ENCODE measurements at places on chromosomes 3 and 15. TPM values are rescaled to one million over a fixed set of nuclear protein-coding genes. Genes with fewer than 3 reads are reported as not detected.

DNA sequence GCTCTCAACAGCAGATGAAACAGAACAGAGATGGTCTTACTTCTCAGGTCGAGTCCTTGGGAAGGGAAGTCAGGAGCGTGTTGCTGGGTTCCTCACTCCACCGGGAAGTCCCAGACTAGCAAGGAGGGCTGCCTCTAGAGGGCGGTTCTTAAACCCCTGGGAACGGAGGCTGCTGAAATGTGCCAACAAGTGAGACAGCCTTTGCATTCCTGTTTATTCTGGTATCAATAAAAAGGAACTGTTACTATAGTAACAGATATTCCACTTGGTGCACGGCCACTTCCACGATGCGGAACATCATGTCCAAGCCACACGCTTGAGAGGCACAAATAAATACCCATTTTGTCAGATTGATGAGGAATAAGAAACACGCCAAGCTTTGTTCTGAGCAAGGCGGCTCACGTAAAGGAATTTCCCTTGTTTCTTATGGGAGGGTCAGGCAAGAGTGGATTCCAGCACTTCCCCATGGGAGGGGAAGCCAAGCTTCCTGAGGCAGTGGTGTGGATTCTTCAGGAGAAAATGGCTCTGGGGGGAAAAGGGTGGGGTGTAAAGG, at the start of gene FAM107A:
TSS of gene FAM107A (minus strand) at position 123 of the 553 bp plus-strand sequence. CDS start 7,531 bp downstream, outside the sequence.
- DNase-seq: no peak

PLCB2 gene
- total RNA-seq: 31.9 TPM

ISG20 gene
- 16.2 TPM for total RNA-seq

DNA sequence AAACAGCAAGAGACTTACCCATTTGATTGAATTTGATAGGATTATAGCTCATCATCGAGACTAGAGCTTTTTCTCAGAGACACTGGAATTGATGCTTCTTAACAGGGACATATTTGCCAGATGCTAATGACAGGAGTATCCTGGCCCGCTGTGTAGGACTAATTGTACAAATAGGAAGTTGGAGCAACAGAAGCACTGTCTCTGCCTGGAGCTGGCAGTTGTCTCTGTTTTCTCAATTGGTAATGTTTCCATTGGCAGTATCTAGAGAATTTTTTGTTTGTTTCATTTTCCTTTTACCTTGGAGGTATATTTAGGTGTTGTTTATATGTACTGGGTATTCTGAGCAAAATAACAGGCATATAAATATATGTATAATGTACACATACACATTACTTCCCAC, 8.9 kb upstream of the PCOLCE2 start:
- DNase-seq: no peak

DNA sequence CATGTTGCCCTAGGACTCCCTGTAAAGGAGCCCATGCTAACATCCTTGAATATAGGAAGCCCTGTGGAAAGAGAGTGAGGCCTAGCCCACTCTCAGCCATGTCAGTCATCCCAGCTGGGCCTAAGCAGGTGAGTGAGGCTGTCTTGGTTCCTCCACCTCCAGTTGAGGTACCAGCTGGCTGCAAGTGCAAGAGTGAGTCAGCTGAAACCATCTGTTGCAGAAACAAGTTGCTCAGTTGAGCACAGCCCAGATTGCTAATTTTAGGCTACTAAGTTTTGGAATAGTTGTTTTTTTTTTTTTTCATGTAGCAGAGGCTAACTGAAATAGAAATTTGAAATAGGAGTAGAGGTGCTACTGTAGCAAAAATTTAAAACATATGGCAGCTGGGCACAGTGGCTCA, 43.7 kb upstream of the ADPGK start:
- no peak for DNase-seq

DNA sequence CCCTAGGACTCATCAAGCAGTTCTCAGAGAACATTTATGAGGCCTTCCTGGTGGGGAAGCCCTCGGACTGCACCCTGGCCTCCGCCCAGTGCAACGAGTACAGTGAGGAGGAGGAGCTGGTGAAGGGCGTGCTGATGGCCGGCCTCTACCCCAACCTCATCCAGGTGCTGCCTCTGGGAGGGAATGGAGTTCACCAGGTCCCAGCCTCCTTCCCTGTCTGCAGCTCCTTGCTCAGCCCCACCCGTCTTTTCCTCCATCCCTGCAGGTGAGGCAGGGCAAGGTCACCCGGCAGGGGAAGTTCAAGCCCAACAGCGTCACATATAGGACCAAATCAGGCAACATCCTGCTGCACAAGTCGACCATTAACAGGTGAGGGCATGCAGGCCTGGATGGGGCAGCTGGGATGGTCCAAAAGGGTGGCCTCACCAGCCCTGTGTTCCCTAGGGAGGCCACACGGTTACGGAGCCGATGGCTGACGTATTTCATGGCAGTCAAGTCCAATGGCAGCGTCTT, 46.3 kb downstream of the DHX30 start:
- no peak for DNase-seq

GRCh38 chr3:157820157-157820517, 286.1 kb downstream of the SHOX2 start:
- no peak for DNase-seq

DNA sequence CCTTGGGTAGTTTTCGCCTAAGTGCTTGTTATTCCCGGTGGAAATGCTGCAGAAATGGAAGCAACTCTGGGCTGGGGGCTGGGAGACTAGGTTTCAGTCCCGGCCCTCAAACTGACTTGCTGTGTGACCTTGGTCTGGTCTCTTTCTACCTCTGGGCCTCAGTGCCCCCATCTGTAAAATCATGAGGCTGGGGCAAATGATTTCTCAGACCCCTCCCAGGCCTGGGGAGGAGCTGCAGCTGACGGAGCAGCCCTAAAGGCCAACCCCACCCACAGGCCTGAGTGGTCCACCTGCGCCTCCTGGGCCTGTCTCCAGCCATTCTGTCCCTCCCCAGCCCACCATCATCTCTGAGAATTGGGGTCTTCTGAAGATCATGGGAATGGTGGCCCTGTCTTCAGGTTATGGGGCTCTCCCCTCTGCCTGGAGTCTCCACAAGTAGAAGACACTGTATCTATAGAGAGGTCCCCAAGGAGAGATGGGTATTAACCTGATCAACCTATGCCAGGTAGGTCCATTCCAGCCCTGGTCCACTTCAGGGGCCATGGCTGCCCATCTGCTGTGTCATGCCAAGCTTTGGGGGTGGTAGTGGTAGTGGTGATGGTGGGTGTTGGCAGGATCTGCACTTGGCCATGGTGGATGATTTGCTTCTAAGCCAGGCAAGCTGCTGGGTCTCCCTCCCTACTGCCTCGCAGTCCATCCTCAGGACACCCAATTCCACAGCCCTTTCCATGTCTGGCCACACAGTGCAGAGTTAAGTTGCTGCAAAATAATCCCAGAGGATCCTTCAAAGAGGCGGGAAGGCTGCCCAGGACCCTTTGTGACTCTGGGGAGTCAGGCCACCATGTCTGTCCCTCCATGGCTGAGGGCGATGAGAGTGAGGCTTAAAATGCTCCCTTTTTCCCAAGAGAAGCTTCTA, 46.0 kb downstream of the ITGA11 start:
- DNase-seq: peak; percentile 59

- DNase-seq: no peak
Measured at GRCh38 chr15:77409259-77410156, 10.4 kb downstream of the PEAK1 start.

GRCh38 chr3:196883361-196883760, 15.6 kb downstream of the SENP5 start:
- DNase-seq: no peak

DNA sequence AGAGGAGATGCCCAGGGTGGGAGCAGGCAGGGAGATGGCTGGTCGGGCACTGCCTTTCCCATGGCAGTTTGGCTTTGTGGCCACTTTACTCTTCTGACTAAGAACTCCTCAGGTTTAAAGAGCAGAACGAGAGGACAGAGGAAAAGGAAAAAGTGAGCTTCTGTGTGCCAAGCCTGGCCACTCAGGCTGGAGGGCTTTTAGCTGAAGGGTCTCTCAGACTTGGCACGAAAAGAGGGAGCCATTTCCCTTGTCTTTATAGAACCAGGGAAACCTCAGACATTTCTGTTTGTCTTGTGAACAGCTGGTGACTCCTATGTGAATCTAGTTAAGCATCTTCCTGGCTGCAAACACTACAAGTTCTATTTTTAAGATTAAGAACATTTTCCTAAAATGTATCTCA, 23.3 kb upstream of the PSMD6 start:
- DNase-seq: no peak

ANKUB1 gene
- not detected for total RNA-seq

DNA sequence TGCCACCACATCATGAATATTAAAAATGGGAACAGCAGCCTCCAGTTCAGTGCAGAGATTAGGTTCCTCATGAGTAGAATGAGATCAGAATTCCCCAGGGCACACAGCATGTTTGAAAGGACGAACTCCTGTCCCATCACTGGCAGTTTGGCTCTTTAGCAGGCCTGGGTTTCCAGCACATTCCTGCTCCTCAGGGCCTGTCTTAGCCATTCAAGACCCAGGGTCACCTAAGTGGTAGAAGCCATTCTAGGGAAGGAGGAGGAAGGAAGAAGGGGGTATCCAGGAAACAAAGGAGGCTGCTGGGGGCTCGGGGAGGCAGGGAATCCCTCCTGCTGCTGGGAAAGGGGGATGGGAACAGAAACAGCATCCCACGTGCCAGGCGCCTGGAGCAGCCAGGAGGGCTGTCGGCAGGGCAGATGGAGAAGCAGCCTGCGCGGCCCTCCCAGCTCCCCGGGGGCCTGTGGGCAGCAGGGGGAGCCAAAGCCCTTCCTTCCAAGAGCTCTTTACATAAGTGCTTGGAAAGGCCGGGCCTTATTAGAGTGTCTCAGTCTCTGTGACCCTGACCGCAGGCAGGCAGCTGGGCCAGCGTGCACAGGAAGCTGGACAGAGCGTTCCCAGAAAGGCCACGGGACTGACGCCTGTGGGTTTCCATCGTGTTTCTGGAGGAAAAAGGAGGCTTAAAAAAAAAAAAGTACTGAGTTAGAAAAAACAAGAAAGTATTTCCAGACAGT, 24.7 kb downstream of the LOXL1 start:
- peak; percentile 94 for DNase-seq

DNA sequence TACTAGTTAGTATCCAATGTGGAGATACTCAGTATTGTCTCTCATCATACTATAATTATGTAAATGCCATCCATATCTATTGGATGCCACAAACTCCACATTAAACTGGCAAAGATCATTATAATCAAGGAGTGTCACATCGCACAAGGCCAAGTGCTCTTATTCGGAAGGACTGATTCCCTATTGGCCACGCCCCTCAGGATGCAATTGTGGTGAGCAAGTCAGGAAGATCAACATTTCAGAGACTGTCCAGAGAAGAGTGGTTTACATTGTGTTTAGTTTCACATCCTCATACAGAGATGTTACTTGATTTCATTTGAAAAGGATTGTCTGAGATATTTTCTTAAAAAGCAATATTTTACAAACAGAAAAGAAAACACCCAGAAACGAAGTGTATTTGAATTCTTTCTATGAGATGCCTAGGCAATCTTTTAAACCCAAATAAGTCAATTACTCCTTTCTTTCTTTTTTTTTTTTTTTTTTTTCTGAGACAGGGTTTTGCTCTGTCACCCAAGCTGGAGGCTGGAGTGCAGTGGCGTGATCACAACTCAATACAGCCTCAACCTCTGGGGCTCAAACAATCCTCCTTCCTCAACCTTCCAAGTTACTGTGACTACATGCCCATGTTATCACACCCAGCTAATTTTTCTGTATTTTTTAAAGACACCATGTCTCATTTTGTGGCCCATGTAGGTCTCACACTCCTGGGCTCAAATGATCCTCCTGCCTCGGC, 369.1 kb downstream of the RBMS3 start:
- DNase-seq: no peak

GRCh38 chr3:119662604-119663373, 2.4 kb upstream of the POPDC2 start:
- no peak for DNase-seq

DNA sequence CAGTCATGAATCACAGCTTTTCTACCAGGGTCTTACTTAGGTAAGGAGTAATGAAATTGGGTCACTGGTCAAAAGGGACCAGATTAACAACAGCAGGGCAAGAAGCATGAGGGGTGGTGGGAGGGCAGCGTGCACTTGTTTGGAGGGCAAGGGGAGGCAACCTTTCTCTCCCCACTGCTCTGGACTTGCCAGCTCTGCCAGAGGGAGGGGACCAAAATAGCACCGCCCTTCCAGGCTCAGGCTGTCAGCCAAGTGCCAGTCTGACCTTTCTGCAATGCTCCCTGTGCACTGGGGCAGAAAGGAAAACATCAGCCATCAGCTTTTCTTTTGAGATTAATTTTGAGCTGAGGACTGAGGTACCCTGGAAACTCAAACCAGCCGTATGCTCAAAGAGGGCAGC, 4.5 kb upstream of the ULK3 start:
- DNase-seq: no peak

ADAMTS17 gene
- 2.3 TPM for total RNA-seq

DNA sequence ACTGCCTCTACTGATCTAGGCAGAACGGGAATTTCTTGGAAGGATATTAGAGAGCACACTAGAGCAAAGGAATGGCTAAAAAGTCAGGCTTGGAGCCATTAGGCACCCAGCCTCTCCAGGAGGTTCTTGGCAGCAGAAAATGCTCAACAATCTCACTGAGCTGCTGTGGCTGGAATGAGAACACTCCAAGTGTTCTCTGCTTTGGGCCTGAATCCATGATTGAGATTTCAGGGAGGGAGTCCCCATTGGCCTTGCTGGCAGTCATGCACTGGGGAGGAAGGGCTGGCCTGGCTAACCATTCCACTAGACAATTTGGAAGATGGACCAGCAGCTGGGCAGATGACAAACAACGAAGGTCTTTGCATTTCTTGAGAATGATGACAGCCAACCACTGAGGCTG, 362.6 kb downstream of the SHQ1 start:
- no peak for DNase-seq

GRCh38 chr3:177367788-177368187, 170.5 kb upstream of the TBL1XR1 start:
- DNase-seq: no peak

DNA sequence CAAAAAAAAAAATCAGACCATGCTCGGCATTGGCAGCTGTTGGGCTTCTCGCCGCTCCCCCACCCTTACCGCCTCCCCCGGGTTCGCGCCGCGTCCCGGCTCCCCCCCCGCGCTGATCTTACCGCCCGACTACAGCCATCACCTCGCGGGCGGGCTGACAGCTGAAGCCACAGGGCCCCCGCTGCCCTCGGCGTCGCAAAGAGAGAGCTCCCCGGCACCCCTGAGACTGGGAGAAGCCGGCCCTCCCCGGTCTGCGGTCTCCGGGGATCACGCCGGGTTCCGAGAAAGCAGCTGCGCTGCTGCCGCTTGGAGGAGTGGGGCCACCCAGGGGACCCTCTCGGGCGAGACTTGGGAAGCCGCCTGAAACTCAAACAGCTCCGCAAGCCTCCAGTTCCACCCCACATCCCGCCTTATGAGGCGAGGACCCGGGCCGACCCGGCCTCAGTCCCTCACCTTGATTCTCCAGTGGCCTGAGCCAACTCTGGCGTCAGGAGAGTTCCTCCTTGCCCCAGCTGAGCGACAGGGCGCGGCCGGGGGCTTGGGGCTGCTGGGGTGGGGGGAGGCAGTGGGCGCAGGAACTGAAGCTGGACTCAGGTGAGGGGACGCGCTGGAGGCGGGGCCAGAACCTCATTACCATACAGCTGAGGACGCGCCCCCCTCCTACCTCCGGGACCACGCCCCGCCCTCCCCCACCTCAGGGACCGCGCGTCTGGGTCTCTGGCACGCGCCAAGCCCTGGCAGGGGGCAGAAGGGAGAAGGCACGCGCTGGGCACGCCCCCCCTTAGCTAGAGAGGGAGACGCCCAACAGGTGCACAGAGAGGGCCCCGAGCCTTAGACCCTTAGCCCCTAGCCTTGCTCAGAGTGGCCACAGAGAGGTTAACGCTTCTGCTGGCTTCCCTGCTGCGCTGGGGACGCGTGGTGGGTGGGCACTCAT, 1.0 kb upstream of the DLL4 start:
- no peak for DNase-seq

Data from mesenteric fat pad (tissue), 1 donor.